ENCODE measurements at places on chromosomes 5 and 9.

GRCh38 chr5:124180299-124180874 is 566.1 kb downstream of the ZNF608 start:
- DNase-seq: no peak

GRCh38 chr5:101785090-101785489 is 511.0 kb downstream of the SLCO4C1 start:
- DNase-seq: no peak

DNA sequence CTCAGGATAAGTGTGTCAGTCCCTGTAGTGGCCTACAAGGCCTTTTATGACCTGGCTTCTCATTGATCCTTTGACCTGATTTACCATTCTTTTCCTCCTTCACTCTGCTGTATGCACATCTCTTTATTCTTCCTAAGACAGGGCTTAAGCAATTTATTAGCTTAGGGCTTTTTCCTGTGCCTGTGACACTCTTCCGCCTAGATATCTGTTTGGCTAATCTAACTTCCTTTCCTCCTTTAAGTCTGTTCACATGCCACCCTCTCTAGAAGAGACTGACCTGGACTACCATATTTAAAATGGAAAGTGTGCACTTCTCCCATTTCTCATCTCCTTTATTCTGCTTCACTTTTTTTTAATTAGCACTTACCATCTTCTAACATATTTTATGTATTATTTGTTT is 29.1 kb downstream of the FOCAD start:
- DNase-seq: no peak

- no peak for DNase-seq
These were observed 48.4 kb downstream of the DMRT2 start for GRCh38 chr9:1098551-1098950.

GRCh38 chr9:18720691-18721090 is 246.7 kb downstream of the ADAMTSL1 start:
- no peak for DNase-seq

- DNase-seq: no peak
These were observed 3.8 kb downstream of the ANXA6 start for GRCh38 chr5:151153766-151154272.
